Activated T-cell treated with anti-CD3 and anti-CD28 coated beads, Interleukin-2, amount 50 U/mL, for 4 hours (primary cell): ENCODE measurements at places on chromosomes 12 and 14. TPM values are rescaled to one million over a fixed set of nuclear protein-coding genes. Genes with fewer than 3 reads are reported as not detected.

Gene BEST3
- not detected for total RNA-seq

Gene TGM1
- 2.6 TPM for total RNA-seq

Gene MANSC4
- not detected for total RNA-seq

Gene CFL2
- 6.9 TPM for total RNA-seq

Gene REM2
- 0.27 TPM for total RNA-seq

Gene EDDM3A
- total RNA-seq: not detected

Gene RARG
- total RNA-seq: 34.4 TPM

Gene ISCU
- total RNA-seq: 90.1 TPM

Gene CATSPERB
- 0.05 TPM for total RNA-seq

Gene SPPL3
- total RNA-seq: 22.8 TPM

Gene TSPAN11
- not detected for total RNA-seq

Gene PPP4R4
- 4.2 TPM for total RNA-seq

Gene TRHDE
- not detected for total RNA-seq

Gene GNB3
- 0.90 TPM for total RNA-seq

Gene SLC6A15
- total RNA-seq: 0.11 TPM
